ENCODE measurements at places on chromosomes 7 and 10. TPM values are rescaled to one million over a fixed set of nuclear protein-coding genes. Genes with fewer than 3 reads are reported as not detected.

Gene ADCY1
- 0.51 TPM for total RNA-seq

Gene HOXA9
- total RNA-seq = 4.7 TPM

Gene AGAP9
- total RNA-seq = 1.6 TPM

- no peak for DNase-seq
Observed at GRCh38 chr10:28858646-28859045, 181.3 kb downstream of the BAMBI start.

Gene AKR1D1
- not detected for total RNA-seq

- DNase-seq = no peak
Observed at GRCh38 chr7:108860615-108861014, 290.9 kb downstream of the DNAJB9 start.

- DNase-seq = peak; percentile 59
Observed at GRCh38 chr10:11178606-11179515, 161.2 kb downstream of the CELF2 start.

Gene PLEKHS1
- not detected for total RNA-seq

DNA sequence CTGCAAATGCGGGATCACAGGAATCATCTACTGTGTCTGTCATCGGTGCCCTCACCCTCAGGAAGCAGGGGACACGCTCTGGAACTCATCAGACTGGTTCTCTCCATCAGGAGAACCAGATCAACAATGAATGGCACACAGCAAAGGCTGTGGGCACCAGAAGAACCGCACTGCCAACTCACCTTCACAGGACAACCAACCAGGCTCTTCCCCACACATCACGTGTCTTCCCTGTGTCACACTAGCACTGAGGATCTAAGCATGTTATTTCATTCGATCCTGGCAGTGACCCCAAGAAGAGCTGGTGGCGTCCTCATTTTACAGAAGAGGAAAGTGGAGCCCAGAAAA is 106.1 kb downstream of the TNS3 start:
- DNase-seq = no peak

Gene BEND7
- total RNA-seq = 4.9 TPM
